HFF-Myc (cell line): ENCODE measurements at places on chromosomes 3 and 15.

DNA sequence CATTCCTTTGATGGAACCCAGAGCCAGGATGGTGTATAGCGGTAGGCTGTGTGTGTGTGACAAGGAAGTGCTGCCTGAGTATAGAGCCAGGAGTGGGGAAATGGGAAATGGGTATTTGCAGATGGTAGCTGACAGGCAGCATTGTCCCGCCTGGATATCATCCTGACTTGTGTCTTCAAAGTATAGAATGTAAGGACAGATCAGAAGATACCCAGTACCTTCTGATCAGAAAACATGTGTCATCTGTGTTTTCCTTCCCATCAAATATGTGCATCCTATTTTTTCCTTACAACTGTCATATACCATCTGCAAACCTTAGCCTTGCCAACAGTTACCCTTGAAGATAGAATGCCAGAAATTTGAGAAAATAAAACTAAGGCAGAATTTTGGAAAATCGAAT lies 146.2 kb upstream of the CBLB start:
- no peak for DNase-seq

DNA sequence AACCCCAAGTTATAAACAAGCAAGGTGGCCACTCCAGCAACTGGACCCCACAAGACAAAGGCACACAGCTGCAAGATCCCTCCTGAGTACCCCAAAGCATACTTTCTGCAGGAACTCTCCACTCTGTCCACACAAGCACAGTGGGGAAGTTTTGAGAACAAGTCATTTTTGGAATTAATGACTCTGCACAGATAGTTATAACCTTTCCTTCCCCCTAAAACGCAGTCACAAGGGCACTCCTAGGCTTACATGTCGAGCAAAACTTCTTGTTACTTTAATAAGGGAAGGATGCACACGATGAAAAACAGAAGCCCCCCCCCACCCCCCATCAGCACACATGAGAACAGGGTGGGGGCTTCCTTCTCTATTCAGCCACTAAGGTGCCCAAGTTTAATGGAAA lies 1.2 kb downstream of the STIMATE start:
- no peak for DNase-seq

GRCh38 chr15:69593981-69594966 lies 141.7 kb downstream of the RPLP1 start:
- DNase-seq = no peak

- DNase-seq = peak; percentile 47
Observed at GRCh38 chr3:48273594-48274211, 32.8 kb downstream of the ZNF589 start.

GRCh38 chr3:45538641-45538986 lies 55.9 kb upstream of the LIMD1 start:
- no peak for DNase-seq

- no peak for DNase-seq
Observed at GRCh38 chr3:140859592-140860336, 81.9 kb upstream of the SLC25A36 start.

DNA sequence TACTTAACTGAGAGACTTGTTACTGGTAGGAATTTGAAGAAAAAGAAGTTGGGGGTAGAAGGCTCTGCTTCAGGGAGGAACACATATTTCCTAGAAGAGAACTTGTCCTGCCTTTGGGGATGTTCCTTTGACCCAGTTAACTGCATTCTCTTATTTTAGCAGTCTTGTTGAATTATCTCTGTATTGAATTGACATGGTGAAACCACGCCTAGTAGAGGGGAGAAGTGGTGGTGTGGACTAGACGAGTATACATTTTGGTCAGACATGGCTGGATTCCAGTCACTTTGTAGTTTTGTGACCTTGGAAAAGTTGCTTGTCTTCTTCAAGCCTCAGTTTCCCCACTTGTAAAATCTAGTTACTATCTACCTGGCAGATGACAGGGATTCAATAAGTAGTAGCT lies 87.8 kb downstream of the FNDC3B start:
- no peak for DNase-seq

GRCh38 chr3:39216176-39216790 lies 23.9 kb upstream of the XIRP1 start:
- DNase-seq = no peak
